ENCODE measurements at places on chromosomes 5 and 9.

- no peak for DNase-seq
Measured at GRCh38 chr9:93501406-93501805, 48.0 kb upstream of the FAM120AOS start.

GRCh38 chr5:103466495-103466894, 96.1 kb downstream of the NUDT12 start:
- DNase-seq, result no peak

DNA sequence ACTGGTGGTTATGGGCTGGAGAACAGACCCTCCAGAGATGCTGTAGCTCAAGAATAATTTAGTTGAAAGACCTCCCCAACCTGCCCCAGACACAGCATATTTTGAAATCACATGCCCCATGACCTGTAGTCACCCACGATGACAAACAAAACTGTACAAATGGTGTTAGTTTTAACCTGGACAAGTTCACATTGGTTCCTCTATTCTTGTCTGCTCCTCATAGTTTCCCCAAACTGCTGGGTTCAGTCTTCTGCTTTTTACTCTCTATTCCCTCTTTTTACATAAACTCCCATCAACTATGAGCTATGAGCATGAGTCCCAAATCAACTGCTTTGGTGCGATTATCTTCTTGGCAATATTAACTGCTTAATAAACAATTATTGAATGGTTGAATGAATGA, 365.3 kb upstream of the CLINT1 start:
- DNase-seq, result no peak

- DNase-seq, result no peak
Measured at GRCh38 chr5:167871091-167871490, 420.4 kb upstream of the WWC1 start.

DNA sequence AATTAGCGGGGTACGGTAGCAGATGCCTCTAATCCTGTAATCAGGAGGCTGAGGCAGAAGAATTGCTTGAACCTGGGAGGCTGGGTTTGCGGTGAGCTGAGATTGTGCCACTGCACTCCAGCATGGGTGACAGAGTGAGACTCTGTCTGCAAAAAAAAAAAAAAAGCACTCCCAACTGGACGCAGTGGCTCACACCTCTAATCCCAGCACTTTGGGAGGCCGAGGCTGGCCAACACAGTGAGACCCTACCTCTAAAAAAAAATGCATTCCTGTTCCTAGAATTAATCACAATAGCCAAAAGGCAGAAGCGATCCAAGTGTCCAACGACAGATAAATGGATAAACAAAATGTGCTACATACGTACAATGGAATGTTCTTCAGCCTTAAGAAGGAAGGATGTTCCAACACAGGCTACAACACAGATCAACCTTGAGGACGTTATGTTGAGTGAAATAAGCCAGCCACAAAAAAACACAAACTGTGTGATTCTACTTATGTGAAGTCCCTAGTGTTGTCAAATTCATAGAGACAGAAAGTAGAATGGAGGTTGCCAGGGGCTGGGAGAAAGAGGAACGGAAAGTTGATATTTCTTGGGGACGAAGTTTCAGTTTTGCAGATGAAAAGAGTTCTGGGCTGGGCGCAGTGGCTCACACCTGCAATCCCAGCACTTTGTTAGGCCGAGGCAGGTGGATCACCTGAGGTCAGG, 13.8 kb downstream of the FAM78A start:
- DNase-seq, result no peak

GRCh38 chr5:147617191-147617606, 107.3 kb upstream of the DPYSL3 start:
- no peak for DNase-seq

GRCh38 chr5:157471709-157472108, 11.7 kb downstream of the NIPAL4 start:
- DNase-seq, result peak; percentile 8

GRCh38 chr5:61026004-61026403, 81.0 kb downstream of the NDUFAF2 start:
- no peak for DNase-seq

DNA sequence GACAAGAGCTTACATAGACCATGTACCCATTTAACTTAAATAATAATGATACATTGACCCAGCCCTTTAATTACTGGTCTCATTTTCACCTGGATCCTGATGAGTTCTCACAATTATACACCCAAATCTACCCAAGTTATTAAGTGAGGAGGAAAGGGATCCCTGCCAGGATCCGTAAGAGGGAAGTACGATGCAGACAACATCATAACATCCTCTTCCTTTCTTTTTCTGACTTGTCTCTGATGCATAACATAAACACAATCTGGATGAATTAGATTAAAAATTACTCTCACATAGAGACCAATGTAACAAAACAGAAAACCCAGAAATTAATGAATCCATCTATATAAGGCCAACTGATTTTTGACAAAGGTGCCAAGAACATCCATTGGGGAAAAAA, 17.0 kb downstream of the MARCHF3 start:
- no peak for DNase-seq

Measured in fibroblast of skin of left quadriceps (primary cell).